ENCODE measurements at places on chromosomes 5 and 9. TPM values are rescaled to one million over a fixed set of nuclear protein-coding genes. Genes with fewer than 3 reads are reported as not detected.

The PAEP gene
- not detected for total RNA-seq

The RALGPS1 gene
- total RNA-seq, result 16.7 TPM

The DDX4 gene
- total RNA-seq, result not detected

The SLC6A7 gene
- 0.38 TPM for total RNA-seq

The SPINK6 gene
- total RNA-seq, result not detected

The PIP5K1B gene
- total RNA-seq, result 9.8 TPM

The PCDHA7 gene
- total RNA-seq, result 2.5 TPM

The DCANP1 gene
- not detected for total RNA-seq

The MEF2C gene
- total RNA-seq, result 12.0 TPM

The MLANA gene
- 12.1 TPM for total RNA-seq

The ANKRD31 gene
- 0.45 TPM for total RNA-seq

The SLC36A2 gene
- not detected for total RNA-seq

The NDUFS6 gene
- total RNA-seq, result 33.8 TPM

The IL4 gene
- not detected for total RNA-seq

The CKMT2 gene
- total RNA-seq, result 4.3 TPM

The SEPTIN8 gene
- total RNA-seq, result 62.7 TPM

The CCL27 gene
- total RNA-seq, result 0.43 TPM

The SPOCK1 gene
- total RNA-seq, result 45.1 TPM

The TLN1 gene
- 136 TPM for total RNA-seq

The NSUN2 gene
- 63.4 TPM for total RNA-seq

The GLRA1 gene
- 0.39 TPM for total RNA-seq

The HTR4 gene
- total RNA-seq, result 0.29 TPM

The HRH2 gene
- total RNA-seq, result 1.8 TPM

The SLC45A2 gene
- 2.1 TPM for total RNA-seq

The RLN2 gene
- total RNA-seq, result 1.5 TPM

Measured in type B pancreatic cell (in vitro differentiated cells).